ENCODE measurements at places on chromosomes 3 and 15.

DNA sequence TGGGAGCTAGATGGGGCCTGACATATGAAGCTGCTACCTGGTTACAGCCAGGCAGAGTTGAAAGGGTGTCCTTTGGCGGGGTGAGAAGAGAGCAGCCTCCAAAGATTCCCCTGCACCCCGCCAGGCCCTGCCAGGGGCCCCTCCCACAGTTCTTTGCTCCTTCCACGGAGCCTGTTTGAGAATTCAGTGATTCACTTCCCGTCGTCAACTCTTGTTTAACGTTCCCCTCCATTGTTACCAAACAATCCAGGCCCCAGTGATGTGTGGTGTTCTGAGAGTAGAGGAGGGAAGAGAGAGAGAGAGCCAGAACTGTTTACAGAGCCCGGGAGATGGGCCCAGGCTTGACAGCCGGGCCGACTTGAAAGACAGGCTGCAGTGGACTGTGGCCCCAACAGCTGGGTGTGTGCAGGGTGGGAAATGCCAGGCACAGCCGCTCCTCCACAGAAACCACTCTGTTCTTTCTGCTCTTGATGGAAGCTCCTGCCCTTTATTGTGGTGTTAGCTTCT, 81.5 kb downstream of the SMAD3 start:
- peak; percentile 62 for DNase-seq

GRCh38 chr3:57530071-57530608, 14.0 kb downstream of the DNAH12 start:
- DNase-seq: no peak

GRCh38 chr3:19104459-19104858, 43.9 kb upstream of the KCNH8 start:
- no peak for DNase-seq

DNA sequence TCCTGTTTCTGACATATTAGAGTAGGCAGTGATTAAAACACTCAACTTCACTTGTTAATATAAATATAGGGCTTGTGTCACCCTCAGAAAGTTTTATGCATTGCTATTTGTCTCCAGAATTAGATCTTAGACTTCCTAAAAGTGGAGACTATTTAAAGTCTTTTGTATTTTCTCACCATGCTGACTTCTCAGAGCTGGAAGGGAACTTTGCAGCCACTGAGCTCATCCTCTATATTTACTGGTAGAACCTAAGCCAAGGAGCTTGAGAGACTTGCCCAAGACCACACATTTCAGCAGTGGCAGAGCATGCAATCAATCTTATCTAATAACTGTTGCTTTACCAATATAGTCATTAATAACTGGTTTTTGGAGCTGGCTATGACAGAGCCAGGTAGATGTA, 53.2 kb downstream of the STAC start:
- no peak for DNase-seq

GRCh38 chr3:195441476-195441991, 1.3 kb downstream of the ACAP2 start:
- peak; percentile 52 for DNase-seq

DNA sequence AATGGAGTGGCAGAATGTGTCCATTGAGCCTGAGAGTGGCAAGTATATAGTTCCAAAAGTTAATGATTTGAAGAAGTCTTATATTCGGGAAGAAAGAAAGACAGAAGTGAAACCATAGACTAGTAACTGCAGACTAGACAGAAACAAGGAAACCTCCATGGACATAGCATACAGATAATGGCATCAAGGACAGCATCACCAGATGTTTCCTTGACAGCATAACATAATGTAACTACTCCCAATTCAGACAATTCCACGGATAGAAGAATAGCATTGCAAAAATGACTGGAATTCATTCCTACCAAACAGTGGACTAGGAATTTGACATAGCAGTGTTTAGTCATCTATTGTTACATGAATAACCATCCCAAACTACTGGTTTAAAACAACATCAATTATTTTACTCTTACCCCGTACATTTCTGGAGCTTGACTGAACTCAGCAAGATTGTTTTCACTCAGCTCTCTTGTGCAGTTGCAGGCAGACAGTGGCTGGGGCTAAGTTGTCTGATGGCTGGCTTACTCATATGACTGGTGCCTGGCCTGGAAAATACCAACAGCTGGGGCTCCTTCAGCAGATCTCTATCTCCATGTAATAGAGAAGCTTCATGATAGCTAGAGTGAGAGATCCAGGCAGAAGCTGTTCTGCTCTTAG, 109.7 kb upstream of the GADL1 start:
- DNase-seq: peak; percentile 65

GRCh38 chr3:25173606-25174005, 254.5 kb upstream of the RARB start:
- no peak for DNase-seq

DNA sequence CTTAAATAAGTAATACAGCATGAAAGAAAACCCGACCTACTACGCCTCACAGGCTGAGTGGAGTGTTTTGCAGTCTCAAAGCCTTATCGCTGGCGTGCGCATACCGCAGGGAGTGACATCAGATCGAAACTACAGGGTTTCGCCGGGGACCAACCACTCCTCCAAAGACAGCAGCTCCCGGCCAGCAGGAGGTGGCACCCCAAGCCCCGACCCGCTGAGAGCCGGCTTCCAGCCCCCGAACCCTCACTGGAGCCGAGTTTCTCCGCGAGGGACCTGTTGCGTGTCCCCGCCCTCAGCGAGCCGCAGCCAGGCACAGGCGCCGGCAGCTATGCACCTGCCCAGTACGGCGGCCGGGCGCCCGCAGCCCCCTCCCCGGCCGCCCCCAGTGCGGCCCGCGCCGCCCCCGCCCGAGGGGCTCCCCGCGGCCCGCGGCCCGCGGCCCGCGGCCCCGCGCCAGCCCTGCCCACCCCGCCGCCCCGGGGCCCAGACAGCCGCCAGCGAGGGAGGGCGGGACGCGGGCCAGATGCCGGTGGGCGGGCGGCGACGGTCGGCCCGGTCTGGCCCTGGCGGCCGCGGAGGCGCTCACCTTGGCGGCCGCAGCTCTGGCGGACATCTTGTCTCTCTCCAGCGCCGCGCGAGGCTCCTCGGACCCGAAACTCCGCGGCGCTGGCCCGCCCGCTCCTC, 710 bp downstream of the TJP1 start:
- DNase-seq: peak; percentile 78

DNA sequence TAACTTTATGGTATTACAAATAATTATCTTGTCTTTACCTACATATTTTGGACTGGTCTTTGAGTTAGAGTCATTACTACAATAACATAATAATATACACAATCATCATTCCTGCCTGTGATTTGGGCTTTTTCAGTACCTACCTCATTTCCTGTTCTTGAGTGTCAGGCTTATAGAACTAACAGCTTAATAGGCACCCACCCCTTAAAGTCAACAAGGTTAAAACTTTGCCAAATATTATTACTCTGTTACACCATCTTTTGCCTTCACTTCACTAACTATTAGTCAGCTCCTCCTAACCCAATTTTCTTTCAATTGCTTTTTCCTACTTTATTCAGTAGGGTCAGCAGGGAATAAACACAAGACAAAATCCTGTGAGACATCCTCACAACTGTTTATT, 488.7 kb upstream of the AGTR1 start:
- DNase-seq: no peak

DNA sequence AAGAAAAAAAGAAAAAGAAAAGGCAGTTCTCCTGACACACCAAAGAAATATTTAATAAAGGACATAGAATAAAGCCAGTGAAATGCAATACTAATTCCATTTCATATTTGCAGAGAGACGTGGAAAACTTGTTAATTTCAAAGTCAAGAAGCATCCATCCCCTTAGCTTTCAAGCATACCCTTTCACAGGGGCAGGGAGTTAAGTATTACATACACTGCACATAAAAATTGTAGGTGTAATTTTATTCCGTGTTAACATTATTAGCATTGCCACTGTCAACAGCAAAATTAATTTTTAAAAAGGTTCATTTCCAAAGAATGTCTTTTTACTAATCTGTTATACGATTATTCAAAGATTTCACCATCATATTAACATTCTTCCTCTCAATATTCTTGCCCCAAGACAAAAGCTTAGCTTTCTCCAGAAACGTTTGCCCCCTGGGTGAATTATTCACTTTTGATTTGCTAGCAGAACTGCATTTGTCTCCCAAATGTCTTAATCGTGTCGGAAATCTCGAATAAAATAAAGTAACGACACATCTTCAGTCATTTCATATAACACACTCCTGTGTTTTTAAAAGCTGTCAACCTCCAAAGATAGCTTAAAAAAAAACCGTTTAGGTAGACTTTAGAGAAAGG, 517.9 kb downstream of the MECOM start:
- DNase-seq: no peak

GRCh38 chr3:17553080-17553479, 189.4 kb downstream of the TBC1D5 start:
- DNase-seq: no peak
